ENCODE measurements at places on chromosomes 2 and 18.

DNA sequence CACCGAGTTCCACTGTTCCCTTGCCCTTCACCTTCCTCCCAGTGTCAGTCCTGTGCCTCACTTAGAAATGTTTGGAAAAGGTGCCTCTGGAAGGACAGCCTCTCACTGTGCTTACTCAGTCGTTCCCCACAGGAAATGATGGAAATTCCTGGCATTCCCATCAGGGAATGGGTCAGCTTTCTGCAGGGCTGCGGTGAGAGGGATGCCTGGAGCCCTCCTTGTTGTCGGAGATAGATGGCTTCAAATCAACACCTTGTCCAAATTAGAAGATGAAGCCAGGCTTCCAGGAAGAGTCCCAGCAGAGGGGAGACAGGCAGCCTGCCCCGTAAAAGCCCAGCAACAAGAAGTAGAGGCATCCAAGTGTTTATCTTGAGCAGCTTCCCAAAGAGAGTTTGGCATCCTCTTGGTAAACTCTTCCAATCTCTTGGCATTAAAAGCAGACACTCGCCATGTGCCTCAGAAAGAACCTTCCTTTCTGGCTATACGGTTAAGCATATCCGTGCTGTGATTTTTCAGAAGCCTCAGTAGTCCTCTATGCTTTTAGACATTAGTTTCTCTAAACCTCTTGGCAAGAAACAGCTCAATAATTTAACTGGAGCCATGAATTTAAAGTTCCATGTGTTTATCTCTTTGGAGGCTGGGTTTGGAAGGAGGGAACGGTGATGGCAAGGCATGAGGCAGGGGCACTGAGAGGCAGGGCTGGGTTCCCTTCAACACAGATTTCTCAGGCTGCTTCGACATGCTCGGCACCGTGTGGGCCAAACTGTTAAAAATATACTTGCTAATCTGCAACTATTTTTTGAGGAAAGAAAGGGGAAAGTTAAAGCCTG, 25.1 kb downstream of the COLEC12 start:
- no peak for DNase-seq

DNA sequence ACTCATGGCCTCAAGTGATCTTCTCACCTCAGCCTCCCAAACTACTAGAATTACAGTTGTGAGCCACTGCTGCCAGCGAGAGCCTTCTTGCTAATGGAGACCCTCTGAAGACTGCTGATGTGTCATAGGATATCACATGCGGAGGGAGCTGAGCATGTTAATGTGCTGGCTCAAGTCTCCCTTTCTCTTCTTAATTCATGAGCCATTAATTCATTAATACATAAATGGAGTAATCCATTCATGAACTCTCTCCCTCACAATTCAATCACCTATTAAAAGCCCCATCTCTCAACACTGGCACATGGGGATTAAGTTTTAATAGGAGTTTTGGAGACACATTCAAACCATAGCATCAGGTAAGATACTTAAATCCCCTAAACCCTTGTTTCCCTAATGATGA, 54.8 kb downstream of the SYT4 start:
- no peak for DNase-seq

DNA sequence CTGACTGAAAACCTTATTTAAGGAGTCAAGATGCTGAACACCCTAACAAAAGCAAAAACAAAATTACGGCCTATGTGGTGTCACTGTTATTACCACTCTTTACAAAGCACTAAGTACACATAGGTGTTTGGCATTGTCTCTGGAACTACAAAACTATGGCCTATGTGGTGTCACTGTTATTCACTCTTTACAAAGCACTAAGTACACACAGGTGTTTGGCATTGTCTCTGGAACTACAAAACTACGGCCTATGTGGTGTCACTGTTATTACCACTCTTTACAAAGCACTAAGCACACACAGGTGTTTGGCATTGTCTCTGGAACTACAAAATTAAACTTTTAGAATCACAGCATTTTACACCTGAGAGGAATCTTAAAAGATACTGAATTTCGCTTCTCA, 47.4 kb downstream of the SLC35F5 start:
- no peak for DNase-seq

GRCh38 chr2:151153601-151154000, 108.1 kb downstream of the RBM43 start:
- no peak for DNase-seq

DNA sequence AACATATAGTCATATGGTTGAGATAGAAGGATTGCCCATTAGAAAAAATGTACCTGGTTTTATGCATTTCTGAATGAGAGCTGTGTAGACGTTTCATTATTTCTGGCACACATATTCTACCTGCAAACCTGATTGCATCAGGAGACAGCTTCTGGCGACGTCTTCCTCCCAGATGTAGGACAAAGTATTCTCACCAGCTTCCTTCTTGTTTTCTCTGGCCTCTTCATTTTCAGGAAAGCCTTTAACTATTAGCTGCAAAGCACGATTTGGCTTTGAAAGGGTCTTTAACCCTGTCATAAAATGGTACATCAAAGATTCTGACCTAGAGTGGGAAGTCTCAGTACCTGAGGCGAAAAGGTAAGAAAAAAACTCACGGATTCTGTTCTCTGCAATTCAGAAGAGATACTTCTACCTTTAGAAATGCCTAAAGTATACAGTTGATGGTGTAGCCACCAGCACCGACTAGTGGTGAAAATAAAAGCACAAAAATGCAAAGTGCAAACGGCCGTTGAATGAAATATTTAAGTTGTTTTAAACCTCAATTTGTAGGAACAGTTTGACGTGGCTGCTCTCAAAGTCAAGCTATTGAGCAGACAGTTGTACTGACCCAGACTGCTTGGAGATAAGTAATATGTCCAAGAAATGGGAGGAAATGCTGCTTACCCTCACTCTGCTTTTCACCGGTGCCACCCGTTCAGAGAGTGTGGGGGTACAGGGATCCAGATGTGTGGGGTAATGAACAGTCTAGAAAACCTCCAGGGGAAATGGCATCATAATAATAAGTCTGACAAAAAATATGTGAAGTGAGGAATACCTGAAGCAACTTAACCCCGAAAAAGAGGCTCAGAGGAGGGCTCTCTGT, 20.2 kb downstream of the IL18RAP start:
- DNase-seq, result no peak

Measured in left renal pelvis (tissue), 4 donors.